ENCODE measurements at places on chromosomes 4 and X.

DNA sequence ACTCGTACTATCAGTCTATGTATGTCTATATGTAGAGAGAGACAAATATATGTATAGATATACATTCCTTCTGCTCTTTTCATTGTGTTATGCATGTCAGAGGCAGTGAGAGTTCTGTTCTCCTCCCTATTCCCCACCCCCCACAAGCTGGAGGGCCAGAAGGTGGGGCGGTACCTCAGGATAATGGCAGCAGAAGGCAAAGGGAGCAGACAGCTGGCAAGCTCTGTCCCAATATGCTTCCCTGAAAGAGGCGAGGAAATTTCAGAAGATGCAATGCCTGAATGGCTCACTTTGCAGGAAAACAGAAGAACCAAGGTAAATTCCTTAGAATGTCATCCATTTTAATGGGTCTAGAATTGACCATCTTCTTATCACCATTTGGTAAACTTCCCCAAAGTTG lies 114.4 kb downstream of the NAA11 start:
- DNase-seq, result no peak

- DNase-seq, result peak; percentile 20
Observed at GRCh38 chrX:119488749-119489148, 20.5 kb downstream of the SLC25A5 start.

DNA sequence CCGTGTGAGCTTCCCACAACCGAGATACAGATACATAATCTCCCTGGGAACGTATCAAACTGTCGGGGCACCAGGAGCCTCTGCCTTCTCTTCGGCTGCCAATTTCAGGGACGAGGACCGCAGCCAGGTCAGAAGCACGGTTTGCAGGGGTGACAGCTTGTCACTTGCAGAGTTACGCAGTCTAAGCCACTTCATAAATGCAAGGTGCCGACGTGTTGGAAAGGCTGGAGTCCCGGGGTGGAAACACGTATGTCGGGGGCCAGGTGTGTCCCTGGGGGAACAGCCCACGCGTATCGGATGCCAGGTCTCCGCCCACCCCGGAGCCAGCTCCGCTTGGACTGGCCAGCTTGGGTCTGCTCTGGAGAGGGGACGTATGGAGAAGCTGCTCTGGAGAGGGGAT lies 76.3 kb upstream of the SHOX start:
- no peak for DNase-seq

- DNase-seq, result peak; percentile 7
Observed at GRCh38 chrX:108537005-108537404, 97.4 kb downstream of the COL4A5 start.

DNA sequence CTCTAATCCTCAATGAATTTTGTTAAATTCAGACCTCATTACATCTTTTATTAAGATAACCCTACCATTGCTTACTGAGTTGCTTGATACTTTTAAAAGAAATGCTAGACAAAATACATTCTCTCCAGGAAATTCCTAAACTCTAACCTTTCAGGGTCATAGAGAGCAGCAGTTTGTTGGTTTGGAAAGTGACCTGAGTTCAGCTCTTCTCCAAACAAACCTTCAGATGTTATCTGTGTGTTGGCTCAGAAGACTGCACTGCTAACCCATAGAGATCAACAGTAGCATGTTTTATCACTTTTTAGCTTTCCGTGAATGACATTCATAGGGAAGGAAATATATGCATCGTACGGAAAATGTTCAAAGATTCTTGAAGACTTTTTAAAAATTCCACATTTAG lies 101.8 kb upstream of the VEGFC start:
- no peak for DNase-seq

DNA sequence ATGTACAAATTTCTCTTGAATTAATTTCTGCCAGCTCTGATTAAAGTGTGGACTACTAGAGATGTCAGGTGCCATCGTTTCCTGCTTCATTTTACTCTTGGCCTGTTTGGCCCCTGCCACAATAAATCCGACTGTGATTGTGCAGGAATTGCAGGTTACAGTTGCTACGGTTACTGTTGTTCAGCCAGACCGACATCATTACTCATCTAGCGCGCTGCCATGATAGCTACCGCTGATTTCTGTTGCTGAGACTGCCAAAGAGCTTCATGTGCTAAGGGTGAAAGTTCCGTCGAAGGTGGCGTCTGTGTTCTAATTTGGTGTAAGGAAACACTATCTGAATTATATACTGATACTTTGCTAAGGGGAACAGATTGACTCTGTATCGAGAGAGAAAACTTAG lies 22.1 kb downstream of the SLIT2 start:
- no peak for DNase-seq

- no peak for DNase-seq
Observed at GRCh38 chrX:21838937-21839333, 482 bp upstream of the MBTPS2 start.

DNA sequence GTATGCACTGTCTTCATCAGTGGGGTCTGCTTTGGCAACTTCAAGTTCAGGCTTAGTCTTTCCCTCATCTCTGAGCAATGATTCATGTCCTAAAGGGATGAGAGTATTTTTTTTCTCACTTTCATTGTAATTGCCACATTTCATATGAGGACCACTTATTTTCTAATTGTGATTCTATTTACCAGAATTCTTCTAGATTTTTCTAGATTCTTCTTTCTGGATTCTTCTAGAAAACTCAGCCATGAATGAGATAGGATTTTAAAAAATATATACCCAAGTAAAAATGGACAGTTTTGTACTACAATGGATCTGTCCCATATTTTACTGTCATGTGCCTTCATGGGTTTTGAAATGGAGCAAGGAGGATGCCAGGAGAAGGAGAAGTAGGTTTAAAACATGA lies 78.4 kb downstream of the TSPAN7 start:
- DNase-seq, result no peak

DNA sequence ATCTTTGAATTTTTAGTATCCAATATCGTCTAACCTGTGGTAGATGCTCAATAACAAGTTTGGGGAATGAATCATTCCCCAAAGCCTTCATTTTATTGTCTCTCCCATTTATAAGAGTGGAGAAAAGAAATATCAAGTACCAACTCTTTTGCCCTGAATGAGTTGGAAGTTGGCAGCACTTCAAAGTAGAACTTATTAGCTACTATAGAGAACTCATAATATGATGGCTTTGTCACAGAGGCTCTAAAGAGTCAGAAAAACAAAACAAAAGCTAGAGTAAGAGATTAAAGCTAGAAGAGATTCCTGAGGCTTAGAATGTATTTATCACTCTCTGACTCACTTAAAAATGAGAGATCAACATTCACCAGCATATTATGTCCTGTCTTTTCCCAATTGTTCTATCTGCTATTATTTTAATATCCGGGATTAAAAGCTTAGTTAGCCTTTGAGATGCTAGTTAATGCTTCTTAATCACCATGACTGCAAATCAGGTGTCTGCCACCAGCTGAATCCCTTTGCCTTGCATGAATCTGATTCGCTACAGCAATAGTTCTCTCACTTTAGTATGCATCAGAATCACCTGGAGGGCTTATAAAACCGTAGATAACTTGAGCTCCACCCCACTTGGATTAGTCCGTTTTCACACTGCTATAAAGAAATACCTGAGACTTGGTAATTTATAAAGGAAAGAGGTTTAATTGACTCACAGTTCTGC lies 77.9 kb downstream of the PALLD start:
- no peak for DNase-seq

- DNase-seq, result no peak
Observed at GRCh38 chr4:113739197-113739596, 22.3 kb downstream of the CAMK2D start.

GRCh38 chr4:89166971-89167475 lies 55.7 kb downstream of the TIGD2 start:
- DNase-seq, result no peak

DNA sequence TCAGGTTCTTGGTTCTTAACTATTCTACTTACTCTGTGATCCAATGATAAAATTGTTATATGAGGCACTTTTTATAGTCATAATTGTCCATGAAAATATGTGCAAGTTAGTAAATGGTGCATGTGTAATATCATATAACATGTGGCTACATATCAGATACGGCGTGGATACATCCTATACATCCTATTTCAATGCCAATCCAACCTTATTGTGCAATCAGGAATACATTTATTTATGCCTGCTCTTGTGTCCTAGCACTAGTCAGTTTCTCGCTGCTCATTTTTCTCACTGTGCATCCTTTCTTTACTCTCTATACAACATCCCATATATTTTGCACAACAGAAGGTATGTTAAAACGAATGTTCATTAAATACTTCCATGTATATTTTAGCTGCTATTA lies 1141.1 kb downstream of the FAT4 start:
- no peak for DNase-seq

DNA sequence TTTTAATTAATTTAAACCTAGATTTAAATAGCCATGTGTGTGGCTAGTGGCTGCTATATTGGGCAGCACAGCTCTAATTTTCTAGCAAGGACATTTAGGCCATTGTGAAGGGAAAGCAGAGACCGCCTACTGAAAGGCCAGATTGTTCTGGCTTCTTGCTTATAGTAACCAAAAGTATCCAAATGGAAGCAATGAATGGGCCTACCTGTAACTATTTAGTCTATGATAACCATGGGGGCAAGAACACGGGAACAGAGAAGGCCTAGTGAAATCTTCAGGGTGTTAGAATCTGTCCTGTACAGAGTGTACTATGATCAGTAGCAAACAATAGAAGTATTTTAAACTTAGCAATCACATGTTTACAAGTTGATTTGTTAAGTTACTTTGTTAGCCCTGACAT lies 16.5 kb upstream of the HPRT1 start:
- DNase-seq, result no peak

DNA sequence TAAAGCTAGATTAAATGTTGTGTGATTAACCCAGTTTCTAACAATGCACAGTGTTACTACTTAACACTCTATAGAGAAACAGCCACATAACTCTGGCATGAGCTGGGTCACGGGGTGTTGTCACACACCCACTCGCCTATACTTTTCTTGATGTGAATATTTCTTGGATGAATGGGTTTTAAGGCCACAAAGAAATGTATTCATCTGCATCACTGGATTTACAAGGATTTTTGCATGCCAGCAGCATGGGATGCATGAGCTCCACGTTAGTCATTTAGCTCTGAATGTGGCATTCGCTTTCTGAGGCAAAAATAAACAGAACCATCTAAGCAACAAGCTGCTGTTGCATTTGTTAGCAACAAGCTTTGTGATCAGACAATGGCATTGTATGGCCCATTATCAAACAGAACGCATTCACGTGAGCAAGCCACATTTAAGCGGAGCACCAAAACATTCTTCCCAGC lies 89.7 kb downstream of the LRP2BP start:
- peak; percentile 37 for DNase-seq

DNA sequence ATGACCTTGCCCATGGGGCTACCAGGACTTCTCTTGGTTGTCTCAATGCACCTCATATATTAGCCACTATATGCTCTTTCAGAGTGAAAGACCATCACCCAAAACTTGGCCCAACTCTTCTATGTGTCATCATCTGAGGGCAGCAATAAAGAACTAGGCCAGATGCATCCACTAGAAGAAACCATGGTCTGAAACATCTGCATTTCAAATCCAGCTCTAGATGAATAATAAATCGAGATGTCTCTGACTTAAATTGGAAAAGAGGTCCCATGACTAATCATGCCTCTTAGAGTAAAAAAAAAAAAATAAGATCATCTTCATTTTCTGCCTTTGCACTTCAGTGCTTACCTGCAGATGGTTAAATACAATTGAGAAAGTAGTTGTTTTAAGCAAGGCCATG lies 397.6 kb upstream of the PITX2 start:
- no peak for DNase-seq

- DNase-seq, result no peak
Observed at GRCh38 chr4:176333076-176333475, 13.3 kb downstream of the SPCS3 start.

DNA sequence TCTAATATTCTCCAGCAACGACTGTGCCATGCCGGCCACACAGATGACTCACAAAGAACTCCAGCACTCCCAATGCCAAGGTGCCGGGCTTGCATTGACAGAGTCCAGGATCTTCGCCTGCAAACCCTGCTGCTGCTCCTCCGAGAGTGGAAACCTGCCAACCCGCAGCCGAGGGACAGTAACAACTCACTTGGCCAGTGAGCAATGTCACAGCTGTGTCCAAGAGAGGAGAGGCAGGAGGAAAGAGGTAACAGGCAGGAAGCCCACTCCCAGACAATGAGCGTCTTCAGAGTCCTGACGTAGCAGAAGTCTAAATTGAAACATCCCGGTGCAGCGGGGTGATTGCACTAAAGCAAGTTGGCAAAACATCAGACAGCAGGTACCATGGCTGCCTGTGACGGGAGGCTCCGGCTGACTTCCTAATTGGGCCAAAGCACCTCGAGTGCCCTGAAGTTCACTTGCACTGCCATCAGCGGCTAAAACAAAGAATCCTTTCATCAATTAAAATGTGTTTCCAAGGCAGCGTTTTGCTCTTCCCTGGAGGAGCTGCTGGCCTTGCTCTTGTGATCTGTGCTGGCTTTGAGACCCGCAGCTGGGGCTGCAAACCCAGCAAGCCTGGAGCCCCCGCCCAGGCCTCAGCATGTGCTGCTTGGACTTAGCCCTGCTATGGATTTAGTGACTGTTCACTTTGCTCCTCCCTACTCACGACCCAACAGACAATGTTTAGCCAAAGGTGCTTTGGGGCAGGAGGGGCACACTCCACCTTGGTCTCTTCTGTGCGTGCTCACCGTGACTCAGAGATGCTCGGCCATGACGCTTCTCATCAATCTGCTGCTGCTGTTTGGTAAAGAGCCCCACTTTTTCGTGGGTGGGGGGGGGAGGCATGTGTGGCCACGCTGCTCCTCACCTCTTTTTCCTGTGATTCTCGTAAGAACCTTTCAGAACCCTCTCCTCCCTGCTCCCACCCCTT lies 36.5 kb downstream of the DCTD start:
- no peak for DNase-seq

DNA sequence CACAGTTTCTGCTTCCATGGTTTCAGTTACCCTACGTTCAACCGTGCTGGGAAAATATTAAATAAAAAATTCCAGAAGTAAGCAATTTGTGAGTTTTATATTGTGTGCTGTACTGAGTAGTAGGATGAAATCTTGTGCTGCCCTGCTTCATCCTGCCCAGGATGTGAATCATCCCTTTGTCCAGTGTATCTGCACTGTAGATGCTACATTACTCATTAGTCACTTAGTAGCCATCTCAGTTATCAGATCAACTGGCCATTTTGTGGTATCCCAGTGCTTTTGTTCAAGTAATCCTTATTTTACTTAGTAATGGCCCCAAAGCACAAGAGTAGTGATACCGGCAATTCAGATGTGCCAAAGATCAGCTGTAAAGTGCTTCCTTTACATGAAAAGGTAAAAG lies 97.9 kb downstream of the COX18 start:
- DNase-seq, result no peak

DNA sequence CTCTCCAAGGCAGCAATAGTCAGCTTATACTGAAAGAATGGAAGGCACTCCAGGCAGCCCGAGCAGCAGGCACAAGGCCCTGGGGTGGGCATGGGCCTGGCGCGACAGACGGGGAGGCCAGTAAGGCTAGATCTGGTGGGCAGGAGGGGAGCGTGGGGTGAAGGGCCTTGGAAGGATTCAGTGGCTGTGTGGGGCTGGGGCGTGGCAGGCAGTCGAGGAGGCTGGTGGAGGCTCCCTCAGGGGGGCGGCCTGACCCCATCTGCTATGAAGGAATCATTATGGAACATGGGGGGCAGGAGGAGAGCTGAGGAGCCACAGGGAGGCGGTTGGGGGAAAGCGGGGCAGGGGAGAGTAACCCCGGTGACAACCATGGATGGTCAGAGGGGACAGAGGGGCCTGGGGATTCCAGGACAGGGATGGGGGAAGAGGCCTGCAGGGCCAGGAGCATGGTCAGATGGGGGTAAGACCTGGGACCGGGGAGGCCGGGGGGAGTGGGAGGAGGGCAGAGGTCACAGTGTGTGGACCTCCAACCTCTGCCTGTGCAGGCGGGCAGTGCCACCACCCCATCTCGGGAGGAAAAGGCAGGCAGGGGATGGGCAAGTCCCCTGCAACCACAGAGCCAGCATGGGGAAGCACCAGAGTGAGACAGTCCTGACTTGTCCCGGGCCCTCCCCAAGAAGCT lies 70.3 kb downstream of the ACOX3 start:
- no peak for DNase-seq

Measured in NCI-H1930 (cell line).